ENCODE measurements at places on chromosomes 3 and 15.

DNA sequence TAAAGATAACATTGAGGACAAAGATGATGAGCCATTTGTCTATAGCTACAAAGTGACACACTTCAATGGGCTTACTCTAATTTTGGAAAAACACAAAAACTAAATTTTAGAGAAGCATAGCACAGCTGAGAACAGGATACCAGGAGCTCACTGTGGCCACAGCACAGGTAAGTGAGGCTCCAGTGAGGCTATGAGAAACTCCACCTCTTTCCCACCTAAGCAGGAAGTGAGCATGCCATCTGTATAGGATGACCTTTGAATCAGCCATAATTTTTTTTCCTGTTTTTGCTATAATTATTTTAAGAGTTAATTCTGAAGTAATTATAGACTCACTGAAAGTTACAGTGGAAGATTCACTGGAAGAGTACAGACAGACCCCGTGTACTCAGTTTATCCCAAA is 82.1 kb upstream of the DCLK3 start:
- DNase-seq: no peak

DNA sequence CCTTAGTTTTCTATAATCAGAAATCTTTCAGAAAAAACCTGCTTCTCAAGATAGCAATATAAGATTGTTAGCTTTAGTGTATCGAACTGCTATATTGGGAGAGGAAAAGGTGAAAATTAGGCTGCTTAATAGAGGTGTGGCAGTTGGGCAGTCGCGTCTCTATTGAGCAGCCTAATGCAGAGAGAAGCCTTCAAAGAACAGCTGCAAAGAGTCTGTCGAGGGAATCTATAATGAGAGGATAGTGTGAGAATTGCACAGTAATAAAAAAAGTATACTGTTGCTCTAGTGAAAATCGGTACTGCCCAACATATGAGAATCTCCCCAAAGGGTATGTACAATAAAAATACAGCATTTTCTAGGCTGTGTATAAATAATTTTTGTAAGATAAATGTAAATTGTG is 184.4 kb downstream of the TCF12 start:
- DNase-seq: no peak

DNA sequence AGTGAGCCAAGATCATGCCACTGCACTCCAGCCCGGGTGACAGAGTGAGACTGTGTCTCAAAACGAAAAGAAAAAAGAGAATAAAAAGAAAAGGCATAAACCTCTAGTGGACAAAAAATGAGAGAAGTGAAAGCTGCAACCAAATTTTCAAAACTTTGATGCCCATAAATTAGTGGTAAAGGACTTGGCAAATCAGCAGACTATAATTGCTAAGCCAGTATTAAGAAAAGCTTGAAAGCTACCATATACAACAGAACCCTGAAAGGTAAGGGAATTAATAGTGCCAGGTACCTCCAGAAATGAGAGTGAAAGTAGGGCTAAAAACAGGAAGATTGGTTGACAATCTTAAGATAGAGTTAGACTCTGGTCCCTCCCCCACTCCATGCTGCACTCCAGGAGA is 32.9 kb upstream of the SLC22A13 start:
- no peak for DNase-seq

- no peak for DNase-seq
Observed at GRCh38 chr3:171541181-171541580, 81.0 kb upstream of the TNIK start.

- no peak for DNase-seq
Observed at GRCh38 chr3:184015381-184016019, 2.2 kb downstream of the ABCC5 start.

- no peak for DNase-seq
Observed at GRCh38 chr15:98420837-98421236, 227.5 kb upstream of the IGF1R start.

- DNase-seq: peak; percentile 13
Observed at GRCh38 chr15:58361273-58361759, 70.5 kb upstream of the LIPC start.

DNA sequence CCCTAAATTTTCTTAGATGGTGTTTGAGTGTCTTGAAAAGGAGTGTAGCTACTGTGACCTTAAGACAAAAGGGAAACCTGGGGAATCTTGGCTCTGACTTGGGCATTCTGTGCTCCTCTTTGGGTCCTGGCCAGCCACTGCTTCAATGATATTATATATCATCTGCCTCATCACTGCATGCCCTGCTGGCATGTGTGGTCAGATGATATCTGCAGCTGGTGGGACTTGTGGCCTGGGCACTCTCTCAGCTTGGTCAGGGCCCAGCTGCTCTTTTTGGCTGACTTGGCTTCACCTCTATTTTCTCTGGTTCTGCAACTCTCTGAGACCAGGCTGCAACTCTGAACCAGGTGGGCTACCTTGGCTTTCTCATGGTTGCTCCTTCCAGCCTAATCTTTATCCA is 446.1 kb upstream of the RARB start:
- no peak for DNase-seq

DNA sequence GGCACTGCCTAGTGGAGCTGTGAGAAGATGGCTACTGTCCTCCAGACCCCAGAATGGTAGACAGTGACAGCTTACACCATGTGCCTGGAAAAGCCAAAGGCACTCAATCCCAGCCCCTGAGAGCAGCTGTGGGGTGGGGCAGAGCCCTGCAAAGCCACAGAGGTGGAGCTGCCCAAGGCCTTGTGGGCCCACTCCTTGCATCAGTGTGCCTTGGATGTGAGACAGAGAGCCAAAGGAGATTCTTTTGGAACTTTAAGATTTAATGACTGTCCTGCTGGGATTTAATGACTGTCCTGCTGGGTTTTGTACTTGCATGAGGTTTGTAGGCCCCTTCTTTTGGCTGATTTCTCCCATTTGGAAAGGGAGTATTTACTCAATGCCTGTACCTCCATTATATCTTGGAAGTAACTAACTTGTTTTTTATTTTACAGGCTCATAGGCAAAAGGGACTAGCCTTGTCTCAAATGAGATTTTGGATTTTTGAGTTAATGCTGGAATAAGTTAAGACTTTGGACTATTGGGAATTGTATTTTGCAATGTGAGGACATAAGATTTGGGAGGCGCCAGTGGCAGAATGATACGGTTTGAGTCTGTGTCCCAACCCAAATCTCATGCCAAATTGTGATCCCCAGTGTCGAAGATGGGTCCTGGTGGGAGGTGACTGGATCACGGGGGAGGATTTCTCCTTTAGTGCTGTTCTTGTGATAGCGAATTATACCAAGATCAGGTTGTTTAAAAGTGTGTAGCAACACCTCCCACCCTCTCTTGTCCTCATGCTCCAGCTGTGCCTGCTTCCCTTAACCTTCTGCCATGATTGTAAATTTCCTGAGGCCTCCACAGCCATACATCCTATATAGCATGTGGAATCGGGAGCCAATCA is 80.4 kb downstream of the MYO5A start:
- no peak for DNase-seq
